Smooth muscle cell of the brain vasculature (primary cell): ENCODE measurements at places on chromosomes 5 and 9.
A peak's percentile ranks its signal among the peaks of the same experiment; 100 is the strongest.

GRCh38 chr9:25678147-25678666, at the start of gene TUSC1:
TSS of gene TUSC1 (minus strand) at chr9:25678444. CDS start at chr9:25678312, 132 bp downstream.
- peak; percentile 18 for DNase-seq

GRCh38 chr5:153130296-153130695, 360.2 kb upstream of the GRIA1 start:
- no peak for DNase-seq

DNA sequence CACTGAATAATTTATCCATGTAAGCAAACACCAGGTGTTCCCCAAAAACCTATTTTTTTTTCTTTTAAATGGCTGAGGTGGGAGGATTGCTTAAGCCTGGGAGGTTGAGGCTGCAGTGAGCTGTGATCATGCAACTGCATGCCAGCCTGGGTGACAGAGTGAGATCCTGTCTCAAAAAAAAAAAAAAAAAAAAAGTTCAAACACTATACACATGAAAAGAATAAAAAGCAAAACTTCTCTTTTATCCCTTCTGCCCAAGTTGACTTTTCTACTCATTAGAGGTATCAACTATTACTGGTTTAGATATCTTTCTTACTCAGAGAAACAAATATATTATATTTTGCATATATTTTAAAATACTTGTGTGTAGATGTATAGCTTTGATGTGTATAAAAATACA, 17.8 kb downstream of the DCTN4 start:
- no peak for DNase-seq

DNA sequence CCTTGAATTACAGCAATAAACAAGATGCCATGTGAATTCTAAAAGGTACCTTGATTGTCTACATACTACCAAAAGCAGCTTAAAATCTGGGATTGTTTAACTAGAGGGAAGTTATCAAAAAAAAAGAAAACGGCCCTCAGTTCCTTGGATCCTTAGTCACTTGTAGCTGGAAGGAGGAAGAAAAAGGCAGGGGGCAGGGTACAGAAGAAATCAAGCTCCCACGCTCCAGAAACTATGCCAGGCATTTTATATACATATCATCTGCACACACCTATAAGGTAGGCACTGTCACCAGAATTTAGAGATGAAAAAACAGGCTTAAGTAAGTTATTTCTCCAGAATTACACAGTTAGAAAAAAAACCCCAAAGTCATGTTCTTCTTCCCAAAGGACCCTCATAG, 63.4 kb downstream of the SCAI start:
- DNase-seq: no peak

DNA sequence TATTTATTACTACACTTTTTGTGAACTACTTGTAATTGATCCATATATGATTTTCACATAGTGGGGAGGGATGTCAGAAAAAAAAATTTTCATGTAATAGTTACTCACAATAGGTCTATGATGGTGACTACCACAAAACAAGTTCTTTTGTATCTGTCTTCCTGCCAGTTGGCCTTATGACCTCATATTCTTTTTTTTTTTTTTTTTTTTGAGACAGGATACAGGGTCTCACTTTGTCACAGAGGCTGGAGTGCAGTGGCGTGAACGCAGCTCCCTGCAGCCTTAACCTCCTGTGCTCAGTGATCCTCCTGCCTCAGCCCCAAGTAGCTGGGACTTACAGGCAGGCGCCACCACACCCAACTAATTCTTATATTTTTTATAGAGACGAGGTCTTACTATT, 10.9 kb downstream of the SEC24A start:
- no peak for DNase-seq

GRCh38 chr5:96838201-96839070, 30.7 kb upstream of the ERAP1 start:
- no peak for DNase-seq

- no peak for DNase-seq
Measured at GRCh38 chr9:2420543-2420942, 201.0 kb upstream of the VLDLR start.

DNA sequence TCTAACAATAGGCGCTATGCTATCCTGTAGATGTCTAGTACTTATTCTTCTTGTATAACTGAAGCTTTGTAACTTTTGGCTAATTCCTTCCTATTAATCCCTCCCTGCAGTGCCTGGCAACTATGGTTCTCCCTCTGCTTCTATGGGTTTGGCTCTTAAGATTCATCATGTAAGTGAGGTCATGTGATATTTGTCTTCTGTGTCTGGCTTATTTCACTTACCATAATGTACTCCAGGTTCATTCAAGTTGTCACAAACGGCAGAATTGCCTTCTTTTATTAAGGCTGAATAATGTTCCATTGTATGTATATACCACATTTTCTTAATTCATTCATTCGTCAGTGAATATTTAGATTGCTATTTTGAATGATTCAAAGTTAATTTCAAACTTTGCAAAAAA, 149.9 kb upstream of the GAS1 start:
- no peak for DNase-seq

DNA sequence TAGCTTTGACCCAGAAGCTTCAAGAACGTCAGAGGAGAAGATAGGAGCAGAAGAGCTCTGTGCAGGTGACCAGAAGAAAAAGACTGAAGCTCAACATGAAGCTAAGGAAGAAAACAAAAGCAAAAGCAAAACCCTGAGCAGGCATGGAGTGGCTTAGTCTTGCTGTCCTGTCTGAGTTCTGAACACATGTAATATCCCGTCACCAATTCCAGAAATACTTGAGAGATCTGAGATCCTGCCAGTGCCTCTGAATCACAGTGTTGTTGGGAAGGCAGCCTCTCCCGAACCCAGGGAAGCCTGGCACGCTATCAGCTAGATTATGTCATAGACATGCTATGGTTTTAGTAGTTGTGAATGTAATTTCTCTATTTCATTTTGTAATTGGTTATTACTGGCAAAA, 235.7 kb downstream of the ICE1 start:
- no peak for DNase-seq

- DNase-seq: no peak
Measured at GRCh38 chr5:151156507-151157420, 815 bp downstream of the ANXA6 start.
